ENCODE measurements at places on chromosomes 4 and X.

DNA sequence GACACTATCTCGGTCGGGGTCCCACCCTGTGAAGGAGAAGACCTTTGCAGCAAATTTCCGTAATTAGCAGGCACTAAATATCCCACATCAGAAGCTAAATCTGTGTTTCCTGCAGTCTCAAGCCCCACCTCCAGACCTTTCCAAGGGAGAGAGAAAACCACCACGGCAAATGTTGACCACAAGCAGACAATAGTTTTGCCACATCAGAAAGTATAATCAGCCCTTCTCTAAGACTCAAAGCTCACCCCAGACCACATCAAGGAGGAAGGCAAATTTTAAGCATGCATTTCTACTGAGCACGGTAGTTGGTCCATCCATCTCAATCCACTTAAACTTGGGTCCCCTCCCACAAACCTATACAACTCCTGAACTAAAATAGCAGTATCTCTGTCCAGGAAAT is 398.5 kb downstream of the GPM6A start:
- DNase-seq = no peak

DNA sequence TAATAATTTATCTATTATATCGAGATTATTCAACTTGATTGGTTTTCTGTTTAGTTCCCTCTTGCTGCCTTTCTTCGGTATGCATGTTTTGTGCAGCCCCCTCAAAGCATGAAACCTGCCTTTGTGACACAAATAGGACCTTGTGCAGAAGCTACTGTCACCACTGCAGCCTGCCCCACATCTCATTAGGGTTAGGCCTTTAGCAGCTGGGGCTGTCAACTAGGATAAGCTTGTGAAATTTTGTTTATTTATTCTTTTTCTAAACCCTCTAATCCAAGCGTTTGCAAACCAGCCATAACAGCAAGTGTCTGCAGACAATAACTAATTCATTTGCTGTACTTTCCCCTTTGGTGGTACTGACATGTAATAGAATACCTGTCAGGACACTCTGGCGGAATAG is 258.9 kb downstream of the RCHY1 start:
- DNase-seq = no peak

GRCh38 chr4:38837849-38838248 is 18.8 kb downstream of the TLR6 start:
- no peak for DNase-seq

DNA sequence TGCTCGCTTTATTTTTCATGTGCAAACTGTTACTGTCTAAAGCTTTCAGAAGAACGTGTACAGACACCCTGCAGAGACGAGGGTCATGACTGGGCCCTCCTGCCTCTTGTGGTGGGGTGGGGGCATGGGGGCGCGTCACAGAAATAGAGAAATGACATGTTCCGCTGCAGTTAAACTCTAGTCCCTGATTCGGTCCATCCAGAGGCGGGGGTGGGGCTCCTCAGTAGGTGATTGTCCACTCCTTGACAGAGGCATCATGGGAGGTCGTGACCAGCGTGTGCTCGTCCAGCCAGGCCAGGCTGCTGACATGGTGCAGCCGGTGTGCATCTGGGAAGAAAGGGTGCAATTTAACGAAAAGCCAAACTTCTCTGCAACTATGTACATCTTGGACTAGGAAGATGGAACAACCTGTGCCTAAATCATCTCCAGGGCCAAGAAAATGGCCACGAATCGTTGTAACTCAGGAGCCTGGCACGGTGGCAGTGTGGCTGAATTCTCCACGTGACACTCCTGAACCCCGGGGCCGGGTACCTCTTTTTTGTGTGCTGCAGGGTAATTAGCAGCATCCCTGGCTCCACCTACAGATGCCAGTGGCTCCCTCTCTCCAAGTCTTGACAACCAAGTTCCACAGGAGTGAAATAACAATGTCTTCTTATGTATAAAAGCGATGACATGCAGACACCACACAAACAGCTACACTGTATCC is 41.3 kb downstream of the WDR1 start:
- no peak for DNase-seq

DNA sequence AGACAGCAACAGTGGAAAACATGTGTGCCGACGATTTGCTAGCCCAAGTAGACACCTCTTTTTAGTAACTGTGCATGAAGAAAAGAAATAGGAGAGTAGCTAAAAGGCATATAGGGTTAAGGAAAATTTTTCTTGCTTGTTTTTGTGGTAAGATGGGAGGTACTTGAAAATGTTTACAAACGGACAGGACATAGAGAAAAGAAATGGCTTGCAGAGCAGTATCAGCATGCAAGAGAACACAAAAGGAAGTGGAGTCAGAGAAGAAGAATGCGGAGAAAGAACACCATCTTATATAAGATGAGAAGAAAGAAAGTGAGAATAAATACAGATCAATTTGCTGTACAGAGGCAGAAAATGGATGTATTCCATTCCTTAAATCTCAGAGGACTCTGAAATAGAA is 263.7 kb upstream of the ETNPPL start:
- DNase-seq = no peak

GRCh38 chrX:155896512-155896911 is 15.4 kb downstream of the VAMP7 start:
- DNase-seq = no peak

GRCh38 chrX:49856819-49857218 is 22.5 kb upstream of the USP27X start:
- DNase-seq = no peak

GRCh38 chrX:107674480-107675364 is 46.4 kb downstream of the PRPS1 start:
- no peak for DNase-seq

- no peak for DNase-seq
These were observed 112.4 kb downstream of the BMPR1B start for GRCh38 chr4:94870146-94870545.

DNA sequence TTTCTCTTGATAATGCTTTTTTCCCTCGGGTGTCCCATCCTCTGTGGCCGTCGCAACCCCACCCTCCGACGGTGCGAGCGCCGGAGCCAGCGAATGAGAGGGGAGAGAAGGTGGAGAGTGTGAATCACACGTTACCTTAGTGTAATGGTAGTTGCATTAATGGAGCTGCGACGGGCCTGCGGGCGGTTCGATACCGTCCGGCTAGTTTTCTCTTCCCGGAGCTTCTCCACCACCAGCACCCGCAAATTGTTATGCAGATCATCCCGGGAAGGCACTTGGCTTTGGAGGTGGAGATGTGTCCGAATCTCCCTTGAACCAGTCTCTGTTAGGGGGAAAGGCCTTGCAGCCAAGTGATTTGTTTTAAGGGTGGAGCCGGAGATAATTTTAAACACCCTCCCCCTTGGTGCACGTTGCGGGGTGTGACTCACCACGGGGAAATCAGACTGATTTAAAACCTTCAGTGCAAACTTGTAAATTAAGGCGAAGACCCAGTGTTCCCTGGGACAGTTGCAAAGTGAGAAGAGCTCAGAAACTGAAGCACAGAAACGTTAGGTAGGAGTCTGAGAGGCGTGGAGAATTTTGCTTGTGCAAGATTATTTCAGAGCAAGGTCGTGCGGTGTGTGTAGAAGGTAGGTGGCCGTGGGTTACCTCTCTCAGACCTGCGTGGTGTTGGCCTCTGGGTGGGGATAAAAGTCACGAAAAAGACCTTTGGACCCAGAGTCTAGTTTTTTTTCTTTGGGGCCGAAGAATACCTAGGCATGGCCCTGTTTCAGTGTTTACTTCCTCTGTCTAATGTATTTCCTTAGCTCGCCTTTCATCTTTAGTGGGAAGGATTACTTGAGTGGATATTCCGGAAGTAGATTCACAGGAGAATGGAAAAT is 1.3 kb downstream of the AFF1 start:
- no peak for DNase-seq

DNA sequence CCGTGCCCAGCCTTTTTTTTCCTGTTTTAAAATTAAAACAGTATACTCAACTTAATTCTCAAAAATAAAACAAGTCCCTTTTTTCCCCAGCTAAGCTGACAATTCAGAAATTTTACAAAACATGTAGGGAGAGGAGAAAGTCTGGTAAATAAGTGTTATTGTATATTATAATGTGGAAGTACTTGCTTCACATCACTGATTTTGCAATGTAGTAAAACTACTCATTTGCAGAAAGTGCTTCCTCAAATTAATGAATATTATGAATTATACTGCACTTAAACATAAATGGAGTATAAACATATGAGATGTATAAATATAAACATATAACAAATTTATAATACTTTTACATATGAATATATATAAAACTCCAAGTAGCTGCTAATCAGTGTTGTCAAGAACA is 11.6 kb upstream of the H2AZ1 start:
- no peak for DNase-seq

DNA sequence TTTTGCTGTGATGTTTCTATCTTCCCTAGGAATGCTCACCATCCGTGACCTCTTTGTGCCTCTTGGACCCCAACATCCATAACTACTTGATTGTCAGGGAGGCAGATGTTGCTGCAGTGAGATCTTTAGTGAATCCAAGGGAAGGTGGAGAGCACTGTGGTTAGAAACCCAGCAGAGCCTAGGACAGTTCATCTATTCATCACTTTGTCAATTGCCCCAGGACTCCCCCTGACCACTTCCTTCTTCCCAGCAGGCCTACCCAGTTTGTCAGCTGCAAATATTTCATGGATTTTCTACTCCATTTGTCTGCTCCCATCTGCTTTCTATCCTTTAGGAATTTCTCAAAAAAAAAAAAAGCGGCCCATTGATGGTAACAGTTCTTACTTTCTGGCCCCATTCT is 942.8 kb downstream of the PCDH7 start:
- peak; percentile 89 for DNase-seq

- DNase-seq = peak; percentile 88
These were observed 72.8 kb downstream of the CLCN5 start for GRCh38 chrX:49995107-49995731.

DNA sequence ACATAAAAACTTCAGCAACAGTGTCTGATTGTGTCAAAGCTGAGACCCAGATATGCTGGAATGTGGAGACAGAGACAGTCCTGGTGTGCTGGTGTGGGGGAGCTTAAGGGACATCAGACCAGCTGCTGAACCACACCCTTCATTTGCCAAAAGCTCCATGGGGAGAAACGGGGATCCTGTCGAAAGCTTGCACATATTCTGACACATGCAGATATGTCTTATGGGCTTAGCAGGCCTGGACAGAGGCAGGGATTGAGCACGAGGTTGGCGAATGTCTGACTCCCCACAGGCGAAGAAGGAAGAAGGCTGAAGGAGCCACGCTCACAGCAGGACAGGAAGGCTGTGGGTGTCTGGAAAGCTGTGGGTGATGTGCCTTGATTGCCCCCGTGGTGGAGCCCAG is 72.1 kb upstream of the ACSL1 start:
- DNase-seq = no peak

- DNase-seq = no peak
These were observed 637 bp downstream of the AR start for GRCh38 chrX:67544281-67545035.

GRCh38 chr4:30719454-30720020 is 632 bp upstream of the PCDH7 start:
- DNase-seq = no peak

DNA sequence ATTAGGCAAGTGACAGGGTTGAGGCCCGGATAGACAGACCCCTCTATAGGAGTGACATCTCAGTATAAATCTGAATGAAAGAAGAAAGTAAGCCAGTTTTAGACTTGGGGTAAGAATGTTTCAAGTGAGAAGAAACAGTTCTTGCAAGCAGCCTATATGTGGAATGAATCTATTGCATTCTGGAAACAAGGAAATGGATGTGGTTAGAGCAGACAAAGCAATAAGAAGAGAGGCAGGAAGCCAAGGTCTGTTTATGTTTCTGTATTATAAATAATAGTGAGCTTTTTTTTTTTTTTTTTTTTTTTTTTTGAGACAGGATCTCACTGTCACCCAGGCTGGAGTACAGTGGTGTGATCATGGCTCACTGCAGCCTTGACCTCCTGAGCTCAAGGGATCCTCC is 255.8 kb downstream of the UNC5C start:
- peak; percentile 45 for DNase-seq

- DNase-seq = no peak
These were observed 2164.0 kb downstream of the PCDH7 start for GRCh38 chr4:32884198-32884597.

- DNase-seq = no peak
These were observed 79.2 kb downstream of the TMEM164 start for GRCh38 chrX:110082161-110082560.

DNA sequence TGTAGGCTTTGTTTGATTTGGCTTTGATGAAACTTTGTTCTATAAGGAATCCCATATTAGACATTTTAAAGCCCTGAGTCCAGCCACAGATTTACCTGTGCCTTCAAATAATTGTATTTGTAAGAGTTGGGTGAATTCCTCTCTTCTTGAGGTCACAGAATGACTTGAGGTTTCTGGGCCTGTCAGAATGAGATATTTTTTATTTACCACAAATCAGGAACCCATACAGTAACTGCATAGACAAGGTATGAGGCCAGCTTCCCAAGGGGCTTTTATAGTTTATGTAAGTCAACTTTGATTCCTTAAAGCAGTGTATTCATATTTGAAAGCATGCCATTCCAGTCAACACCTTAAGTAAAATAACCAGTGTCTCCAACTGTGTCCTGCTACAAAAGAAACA is 29.1 kb upstream of the CXCL3 start:
- no peak for DNase-seq

GRCh38 chrX:103737696-103738095 is 27.0 kb downstream of the TMEM31 start:
- DNase-seq = no peak

- DNase-seq = peak; percentile 58
These were observed 673.6 kb upstream of the TENM3 start for GRCh38 chr4:181569553-181569952.

DNA sequence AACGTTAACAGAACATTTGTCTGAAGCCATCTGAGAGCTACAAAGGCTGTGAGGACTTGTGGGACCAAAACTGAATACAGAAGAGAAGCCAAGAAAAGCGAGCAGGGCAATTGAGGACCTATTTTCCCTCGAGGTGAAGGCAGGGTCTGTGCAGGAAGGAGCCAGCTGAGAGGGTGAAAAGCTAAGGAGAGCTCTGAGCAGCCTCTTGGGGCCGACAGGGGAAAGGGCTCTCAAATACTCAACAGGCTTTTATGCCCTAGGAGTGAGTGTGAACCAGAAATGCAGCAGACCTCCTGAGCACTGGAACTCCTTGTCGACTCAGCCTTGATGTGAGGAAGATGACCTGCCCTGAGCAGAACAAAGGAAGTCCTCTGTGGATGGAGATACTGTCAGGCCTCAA is 54.2 kb downstream of the C4orf50 start:
- no peak for DNase-seq

- DNase-seq = no peak
These were observed 280.7 kb upstream of the GK2 start for GRCh38 chr4:79688691-79689090.

GRCh38 chrX:113400193-113400704 is 559.6 kb upstream of the AMOT start:
- DNase-seq = peak; percentile 30

DNA sequence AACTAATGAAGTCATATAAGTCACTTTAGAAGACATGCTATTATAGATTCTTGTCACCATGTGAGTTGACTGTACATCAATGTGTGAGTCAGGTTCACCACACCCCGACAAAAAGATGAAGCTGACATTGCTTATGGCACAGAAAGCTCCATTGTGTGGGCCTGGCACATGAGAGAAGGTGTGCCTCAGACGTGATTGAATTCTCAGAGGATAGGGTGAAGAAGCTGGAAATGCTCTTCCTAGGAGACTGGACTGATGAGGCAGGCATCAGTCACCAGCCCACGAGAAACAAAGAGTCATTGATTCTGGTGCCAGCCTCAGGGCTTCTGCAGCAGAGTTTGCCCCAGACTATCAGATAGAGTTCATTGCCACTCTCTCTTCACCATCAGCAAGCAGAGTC is 35.9 kb upstream of the LRAT start:
- DNase-seq = peak; percentile 86

GRCh38 chr4:113645288-113645687 is 116.2 kb downstream of the CAMK2D start:
- no peak for DNase-seq

Measured in foreskin melanocyte (primary cell).